ENCODE measurements at places on chromosomes 4 and X. TPM values are rescaled to one million over a fixed set of nuclear protein-coding genes. Genes with fewer than 3 reads are reported as not detected.
A peak's percentile ranks its signal among the peaks of the same experiment; 100 is the strongest.

GRCh38 chr4:113020966-113021365 lies 28.5 kb upstream of the ANK2 start:
- no peak overlapping the region for H3K27ac ChIP-seq
- H3K4me3 ChIP-seq = no peak overlapping the region
- DNase-seq = no peak
- H3K36me3 ChIP-seq = no peaks in the 10 kb centered on the region

Gene HAND2
- not detected for total RNA-seq

Gene THAP9
- 4.0 TPM for total RNA-seq

DNA sequence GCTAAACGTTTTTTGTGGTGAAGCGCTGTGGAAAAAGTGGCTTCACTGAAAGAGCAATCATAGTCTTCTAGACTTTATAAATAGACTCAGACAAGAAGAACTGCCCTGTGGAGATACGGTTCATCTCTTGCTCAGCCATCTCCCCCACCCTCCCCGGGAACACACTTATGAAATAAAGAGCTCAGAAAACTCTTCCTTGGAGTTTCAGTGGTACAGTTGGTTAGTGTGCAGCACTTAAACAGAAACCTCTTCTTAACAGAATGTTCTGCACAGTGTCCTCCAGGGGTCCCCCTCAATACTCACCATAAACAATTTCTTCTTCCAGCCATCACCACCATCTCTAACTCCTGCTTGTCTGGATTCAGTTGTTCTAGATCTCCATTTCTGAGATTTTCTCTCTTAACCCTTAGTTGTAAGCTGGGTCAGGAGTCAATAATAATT lies 313.0 kb downstream of the ARHGAP10 start:
- H3K36me3 ChIP-seq = peaks cover 6% of the 10 kb centered on the region
- no peak overlapping the region for H3K4me3 ChIP-seq
- no peaks in the 10 kb centered on the region for H3K27me3 ChIP-seq
- no peak for DNase-seq

DNA sequence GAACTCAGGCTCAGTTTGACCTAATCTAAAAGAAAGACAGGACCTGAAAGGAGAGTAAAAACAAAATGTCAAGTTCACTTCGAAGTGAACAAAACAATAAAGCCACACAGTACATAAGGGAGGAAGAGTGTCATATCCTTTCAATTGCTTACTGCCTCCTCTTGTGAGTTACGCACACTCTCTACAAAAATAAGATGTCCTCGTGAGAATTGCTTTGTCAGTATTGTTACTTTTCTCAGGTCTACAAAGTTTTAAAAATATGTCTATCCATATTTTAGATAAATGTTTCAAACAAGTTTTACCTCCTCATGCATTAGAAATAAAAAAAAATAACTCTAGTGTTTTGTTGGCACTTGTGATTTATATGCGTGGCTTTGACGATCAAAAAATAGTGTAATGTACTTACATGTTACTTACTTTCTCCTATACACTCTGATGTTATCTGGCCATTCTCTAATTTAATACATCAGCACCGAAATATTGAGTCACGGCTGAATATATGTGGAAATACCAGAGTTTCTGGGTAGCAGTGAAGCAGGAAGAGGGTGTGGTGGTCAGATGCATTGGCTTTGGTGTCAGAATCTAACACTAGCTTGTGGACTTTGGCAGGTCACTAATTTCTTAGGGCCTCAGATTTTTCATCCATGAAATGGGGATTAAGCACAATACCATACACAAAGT lies 8.1 kb upstream of the MRPL1 start:
- peak overlapping the region; percentile 72 for H3K4me3 ChIP-seq
- no peak for DNase-seq
- H3K4me1 ChIP-seq = peaks cover 52% of the 10 kb centered on the region
- H3K27me3 ChIP-seq = no peaks in the 10 kb centered on the region

DNA sequence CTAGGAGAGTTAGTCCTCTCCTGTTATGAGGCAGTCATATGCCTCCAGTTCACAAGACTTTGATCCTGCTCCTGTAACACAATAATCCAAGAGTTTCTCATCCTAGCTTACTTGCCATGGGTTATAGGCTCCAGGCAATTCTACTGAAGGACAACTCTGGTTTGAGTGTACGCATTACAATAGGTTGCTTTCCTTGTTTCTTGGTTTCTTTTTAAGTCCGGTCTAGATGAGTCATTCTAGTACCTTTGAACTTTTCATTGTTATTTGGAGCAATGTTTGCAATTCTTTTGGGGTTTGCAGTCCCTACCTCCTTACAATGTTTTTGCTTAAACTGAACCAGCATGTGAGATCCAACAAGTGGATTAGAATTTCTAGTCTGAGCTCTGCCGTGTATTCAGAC lies 109.1 kb downstream of the ANAPC4 start:
- H3K36me3 ChIP-seq = no peaks in the 10 kb centered on the region
- H3K27ac ChIP-seq = no peak overlapping the region
- DNase-seq = no peak
- no peak overlapping the region for H3K4me3 ChIP-seq

Gene CFAP47
- not detected for total RNA-seq

Gene PPEF1
- not detected for total RNA-seq

Gene LDB2
- not detected for total RNA-seq

Gene NR0B1
- total RNA-seq = not detected

- H3K4me3 ChIP-seq = no peak overlapping the region
- H3K27me3 ChIP-seq = no peaks in the 10 kb centered on the region
- no peaks in the 10 kb centered on the region for H3K4me1 ChIP-seq
- H3K27ac ChIP-seq = no peak overlapping the region
- H3K36me3 ChIP-seq = no peaks in the 10 kb centered on the region
- DNase-seq = no peak
Measured at GRCh38 chrX:14491689-14492088, 37.6 kb upstream of the GLRA2 start.

DNA sequence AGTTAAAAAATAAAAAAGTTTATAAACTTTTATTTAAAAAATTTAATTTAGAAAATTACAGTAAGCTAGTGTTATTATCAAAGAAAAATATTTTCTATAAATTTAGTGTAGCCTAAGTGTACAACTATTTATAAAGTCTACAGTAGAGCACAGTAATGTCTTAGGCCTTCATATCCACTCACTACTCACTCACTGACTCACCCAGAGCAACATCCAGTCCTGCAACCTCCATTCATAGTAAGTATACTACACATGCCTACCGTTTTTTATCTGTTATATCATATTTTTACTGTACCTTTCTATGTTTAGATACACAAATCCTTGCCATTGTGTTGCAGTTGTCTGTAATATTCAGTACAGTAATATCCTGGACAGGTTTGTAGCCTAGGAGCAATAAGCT lies 129.0 kb upstream of the FAM47B start:
- no peaks in the 10 kb centered on the region for H3K27me3 ChIP-seq
- H3K27ac ChIP-seq = no peak overlapping the region
- H3K4me3 ChIP-seq = no peak overlapping the region
- DNase-seq = no peak
- no peaks in the 10 kb centered on the region for H3K4me1 ChIP-seq
- H3K36me3 ChIP-seq = no peaks in the 10 kb centered on the region

Gene APLN
- 1.9 TPM for total RNA-seq

Gene GPC4
- total RNA-seq = not detected

GRCh38 chr4:35800669-35801068 lies 443.6 kb downstream of the ARAP2 start:
- H3K36me3 ChIP-seq = no peaks in the 10 kb centered on the region
- H3K27ac ChIP-seq = no peak overlapping the region
- H3K27me3 ChIP-seq = no peaks in the 10 kb centered on the region
- no peak for DNase-seq
- no peak overlapping the region for H3K4me3 ChIP-seq
- no peaks in the 10 kb centered on the region for H3K4me1 ChIP-seq

DNA sequence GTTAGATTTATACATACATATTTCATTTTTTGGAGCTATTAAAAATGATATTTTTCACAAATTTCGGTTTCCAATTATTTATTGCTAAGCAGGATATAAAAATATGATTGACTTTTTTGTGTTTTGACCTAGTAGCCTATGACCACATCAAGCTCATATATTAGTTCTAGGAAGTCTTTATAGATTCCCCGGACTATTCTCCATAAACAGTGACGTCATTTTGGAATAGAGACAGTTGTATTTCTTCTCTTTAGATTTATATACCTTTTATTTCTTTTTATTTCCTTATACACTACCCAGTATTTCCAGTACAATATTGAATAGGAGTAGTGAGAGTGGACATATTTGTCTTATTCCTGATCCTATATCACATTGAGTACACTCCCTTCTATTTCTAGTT lies 31.8 kb downstream of the DDX53 start:
- no peak overlapping the region for H3K27ac ChIP-seq
- no peak overlapping the region for H3K4me3 ChIP-seq
- no peaks in the 10 kb centered on the region for H3K36me3 ChIP-seq
- no peaks in the 10 kb centered on the region for H3K27me3 ChIP-seq
- no peak for DNase-seq

GRCh38 chr4:87953826-87954225 lies 21.7 kb upstream of the SPP1 start:
- DNase-seq = no peak
- H3K4me1 ChIP-seq = no peaks in the 10 kb centered on the region
- H3K27ac ChIP-seq = no peak overlapping the region
- no peaks in the 10 kb centered on the region for H3K36me3 ChIP-seq

DNA sequence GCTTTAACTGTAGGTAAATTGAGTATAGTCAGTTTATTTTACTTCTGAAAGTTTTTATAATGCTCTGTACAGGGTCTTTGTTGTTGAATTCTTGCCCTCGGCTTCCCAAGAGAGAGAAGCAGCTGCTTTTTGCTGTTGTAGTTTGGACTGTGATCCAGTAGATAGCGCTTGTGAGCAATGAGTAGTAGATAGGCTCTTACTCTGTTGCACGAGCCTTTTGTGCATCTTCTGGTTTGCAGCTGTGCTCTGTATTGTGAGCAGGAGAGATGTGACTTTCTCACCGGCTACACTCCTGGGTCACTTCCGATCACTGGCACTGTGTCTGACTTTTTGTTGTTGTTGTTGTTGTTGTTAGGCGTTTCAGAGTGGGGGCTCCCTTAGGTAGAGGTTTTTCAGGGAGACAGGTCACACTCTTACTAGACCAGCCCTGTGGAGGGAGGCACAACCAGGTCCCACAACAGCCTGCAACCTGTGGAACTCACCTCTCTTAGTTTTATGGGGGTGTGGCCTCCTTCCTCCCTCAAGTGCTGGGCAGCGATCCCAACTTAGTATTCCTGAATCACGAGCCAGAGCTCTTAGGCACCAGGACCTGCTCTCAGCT lies 822.1 kb upstream of the GALNTL6 start:
- no peaks in the 10 kb centered on the region for H3K27me3 ChIP-seq
- DNase-seq = no peak
- H3K4me1 ChIP-seq = no peaks in the 10 kb centered on the region
- H3K4me3 ChIP-seq = no peak overlapping the region

- no peak for DNase-seq
- no peak overlapping the region for H3K4me3 ChIP-seq
- no peak overlapping the region for H3K27ac ChIP-seq
- no peaks in the 10 kb centered on the region for H3K4me1 ChIP-seq
Measured at GRCh38 chr4:64271601-64272081, 137.6 kb downstream of the TECRL start.
